Panc1 (cell line): ENCODE measurements at places on chromosomes 16 and 17. TPM values are rescaled to one million over a fixed set of nuclear protein-coding genes. Genes with fewer than 3 reads are reported as not detected.
A peak's percentile ranks its signal among the peaks of the same experiment; 100 is the strongest.

DNA sequence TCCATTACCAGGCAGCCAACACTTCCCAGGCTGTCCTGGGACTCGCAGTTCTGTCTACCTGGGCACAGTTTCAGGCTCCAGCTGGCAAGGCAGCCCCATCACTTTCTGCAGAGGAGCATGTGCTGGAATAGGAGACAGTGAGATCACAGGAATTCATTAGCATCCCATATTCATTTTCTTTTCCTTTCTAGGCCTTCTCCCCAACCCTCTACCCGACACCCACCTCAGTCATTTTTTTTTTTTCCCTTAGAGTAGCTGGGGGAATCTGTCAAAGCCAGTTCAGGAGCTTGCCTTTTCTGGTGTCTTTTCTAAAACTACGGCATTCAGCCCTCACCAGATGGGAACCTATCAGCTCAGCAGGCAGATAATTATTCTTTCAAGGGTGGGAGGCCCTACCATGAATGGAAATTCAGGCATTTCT, 42.4 kb upstream of the FBXO47 start:
- H3K36me3 ChIP-seq = no peaks in the 10 kb centered on the region
- H3K4me1 ChIP-seq = no peaks in the 10 kb centered on the region
- no peak for DNase-seq
- H3K27me3 ChIP-seq = no peaks in the 10 kb centered on the region
- no peak overlapping the region for H3K27ac ChIP-seq
- no peak overlapping the region for H3K4me3 ChIP-seq

DNA sequence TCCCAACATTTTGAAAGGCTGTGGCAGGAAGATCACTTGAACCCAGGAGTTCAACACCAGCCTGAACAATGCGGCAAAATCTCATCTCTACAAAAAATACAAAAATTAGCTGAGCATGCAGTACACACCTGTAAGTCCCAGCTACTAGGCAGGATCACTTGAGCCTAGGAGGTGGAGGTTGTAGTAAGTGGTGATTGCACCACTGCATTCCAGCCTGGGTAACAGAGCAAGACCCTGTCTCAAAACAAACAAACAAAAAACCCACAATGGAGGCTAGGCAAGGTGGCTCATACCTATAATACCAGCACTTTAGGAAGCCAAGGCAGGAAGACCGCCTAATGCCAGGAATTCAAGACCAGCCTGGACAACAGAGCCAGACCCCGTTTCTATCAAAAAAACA, 12.0 kb downstream of the APPBP2 start:
- no peaks in the 10 kb centered on the region for H3K27me3 ChIP-seq
- H3K4me1 ChIP-seq = no peaks in the 10 kb centered on the region
- no peak overlapping the region for H3K4me3 ChIP-seq
- H3K36me3 ChIP-seq = no peaks in the 10 kb centered on the region
- H3K27ac ChIP-seq = no peak overlapping the region
- no peak for DNase-seq

The TNK1 gene
- total RNA-seq = 6.2 TPM

GRCh38 chr16:68548947-68549346, 9.9 kb downstream of the ZFP90 start:
- no peak overlapping the region for H3K27ac ChIP-seq
- no peak overlapping the region for H3K4me3 ChIP-seq
- H3K36me3 ChIP-seq = no peaks in the 10 kb centered on the region

- no peak overlapping the region for H3K4me3 ChIP-seq
- H3K36me3 ChIP-seq = no peaks in the 10 kb centered on the region
- DNase-seq = no peak
- H3K4me1 ChIP-seq = no peaks in the 10 kb centered on the region
- no peaks in the 10 kb centered on the region for H3K27me3 ChIP-seq
Measured at GRCh38 chr16:26672206-26672605, 394.5 kb upstream of the C16orf82 start.

The ZSCAN10 gene
- total RNA-seq = 0.21 TPM

DNA sequence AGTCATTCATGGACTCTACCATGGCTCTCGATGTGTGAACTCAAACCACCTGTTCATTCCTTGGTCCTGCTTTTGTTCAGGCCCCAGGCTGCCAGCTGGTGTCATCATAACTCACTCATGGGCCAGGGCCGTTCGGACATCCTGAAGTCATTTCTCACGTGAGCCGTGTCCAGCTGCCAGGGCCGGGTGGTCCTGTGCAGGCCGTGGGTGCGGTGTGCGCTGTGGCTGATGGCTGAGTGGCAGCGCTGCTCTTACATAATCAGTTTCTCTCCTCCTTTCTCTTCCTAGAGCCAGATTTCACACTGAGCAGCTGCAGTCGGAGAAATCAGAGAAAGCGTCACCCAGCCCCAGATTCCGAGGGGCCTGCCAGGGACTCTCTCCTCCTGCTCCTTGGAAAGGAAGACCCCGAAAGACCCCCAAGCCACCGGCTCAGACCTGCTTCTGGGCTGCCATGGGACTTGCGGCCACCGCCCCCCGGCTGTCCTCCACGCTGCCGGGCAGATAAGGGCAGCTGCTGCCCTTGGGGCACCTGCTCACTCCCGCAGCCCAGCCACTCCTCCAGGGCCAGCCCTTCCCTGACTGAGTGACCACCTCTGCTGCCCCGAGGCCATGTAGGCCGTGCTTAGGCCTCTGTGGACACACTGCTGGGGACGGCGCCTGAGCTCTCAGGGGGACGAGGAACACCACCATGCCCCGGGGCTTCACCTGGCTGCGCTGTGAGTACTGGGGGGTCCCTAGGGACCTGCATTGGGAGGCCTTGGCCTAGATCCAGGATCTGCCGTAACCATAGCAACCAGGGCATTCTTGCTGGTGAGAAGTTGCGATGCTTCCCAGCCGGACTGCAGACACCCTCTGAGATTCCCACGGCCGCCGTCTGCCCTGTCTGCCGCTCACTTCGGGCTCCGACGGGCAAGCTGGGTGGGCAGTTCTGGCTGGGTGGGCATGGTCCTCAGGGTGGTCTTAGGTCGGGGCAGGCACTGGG, at the start of gene IL34:
IL34 (plus strand) TSS at position 300 of the 982 bp plus-strand sequence; CDS start at position 689, 389 bp downstream.
- no peaks in the 10 kb centered on the region; the same call in 1 of the 2 replicates for H3K4me1 ChIP-seq
- H3K4me3 ChIP-seq = no peak within 1 kb of the TSS
- no peaks in the 10 kb centered on the region for H3K36me3 ChIP-seq

GRCh38 chr17:8021565-8022359, 17.1 kb upstream of the ALOX15B start:
- no peak overlapping the region for H3K4me3 ChIP-seq
- H3K4me1 ChIP-seq = no peaks in the 10 kb centered on the region
- no peak for DNase-seq
- H3K27me3 ChIP-seq = no peaks in the 10 kb centered on the region

The CNTD1 gene
- total RNA-seq = 0.13 TPM

The CDH8 gene
- total RNA-seq = 0.21 TPM

GRCh38 chr16:75854152-75854551, 127.9 kb upstream of the CPHXL start:
- no peak overlapping the region for H3K27ac ChIP-seq
- no peaks in the 10 kb centered on the region for H3K27me3 ChIP-seq
- no peaks in the 10 kb centered on the region for H3K4me1 ChIP-seq
- DNase-seq = no peak
- no peak overlapping the region for H3K4me3 ChIP-seq

The CACNG5 gene
- 0.21 TPM for total RNA-seq

DNA sequence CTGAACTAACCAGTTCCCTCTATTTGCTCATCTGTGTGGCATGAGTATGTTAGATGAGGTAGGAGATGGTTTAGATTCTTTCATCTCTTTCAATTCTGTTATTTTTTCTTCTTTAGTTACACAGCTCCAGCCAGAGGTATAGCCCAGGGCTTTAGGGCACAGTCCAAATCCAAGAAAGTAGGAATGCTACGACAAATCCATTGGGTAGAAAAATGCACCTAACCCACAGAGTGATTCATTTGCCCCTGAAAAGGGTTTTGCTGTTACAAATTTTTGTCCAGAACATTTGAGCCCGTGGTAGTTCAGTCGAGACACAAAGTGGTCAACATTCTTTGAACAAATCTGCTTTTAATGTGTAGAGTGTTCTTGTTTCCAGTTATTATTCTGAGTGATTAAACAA, 250.7 kb downstream of the HS3ST3A1 start:
- H3K36me3 ChIP-seq = no peaks in the 10 kb centered on the region
- H3K27me3 ChIP-seq = no peaks in the 10 kb centered on the region
- no peak overlapping the region for H3K27ac ChIP-seq
- no peak for DNase-seq
- no peaks in the 10 kb centered on the region for H3K4me1 ChIP-seq

- DNase-seq = no peak
- H3K4me1 ChIP-seq = no peaks in the 10 kb centered on the region
- no peak overlapping the region for H3K27ac ChIP-seq
- H3K36me3 ChIP-seq = no peaks in the 10 kb centered on the region
Measured at GRCh38 chr16:65725156-65725845, 603.4 kb upstream of the CDH11 start.

The TP53TG3B gene
- total RNA-seq = 0.18 TPM

DNA sequence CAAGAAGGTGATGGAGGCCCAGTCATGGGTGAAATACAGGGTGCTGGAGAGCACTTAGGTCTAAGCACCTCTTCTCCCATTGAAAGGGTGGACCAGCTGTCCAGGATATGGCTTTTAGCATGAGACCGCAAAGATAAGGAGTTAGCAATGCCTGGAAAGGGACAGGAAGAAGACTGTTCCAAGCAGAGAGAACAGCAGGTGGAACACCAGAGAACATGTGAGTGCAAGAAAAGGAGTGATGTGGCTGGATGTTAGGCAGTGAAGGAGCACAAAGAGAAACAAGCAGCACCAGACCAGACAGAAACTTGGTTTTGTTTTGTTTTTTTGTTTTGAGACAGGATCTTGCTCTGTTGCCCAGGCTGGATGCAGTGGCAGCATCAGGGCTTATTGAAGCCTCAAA, 45.4 kb upstream of the CCL1 start:
- H3K27ac ChIP-seq = no peak overlapping the region
- H3K4me3 ChIP-seq = no peak overlapping the region
- 0 out of 2 replicates have a peak, but pooled peaks cover 4% of the 10 kb centered on the region for H3K27me3 ChIP-seq
- H3K4me1 ChIP-seq = no peaks in the 10 kb centered on the region

The P2RX1 gene
- total RNA-seq = not detected

DNA sequence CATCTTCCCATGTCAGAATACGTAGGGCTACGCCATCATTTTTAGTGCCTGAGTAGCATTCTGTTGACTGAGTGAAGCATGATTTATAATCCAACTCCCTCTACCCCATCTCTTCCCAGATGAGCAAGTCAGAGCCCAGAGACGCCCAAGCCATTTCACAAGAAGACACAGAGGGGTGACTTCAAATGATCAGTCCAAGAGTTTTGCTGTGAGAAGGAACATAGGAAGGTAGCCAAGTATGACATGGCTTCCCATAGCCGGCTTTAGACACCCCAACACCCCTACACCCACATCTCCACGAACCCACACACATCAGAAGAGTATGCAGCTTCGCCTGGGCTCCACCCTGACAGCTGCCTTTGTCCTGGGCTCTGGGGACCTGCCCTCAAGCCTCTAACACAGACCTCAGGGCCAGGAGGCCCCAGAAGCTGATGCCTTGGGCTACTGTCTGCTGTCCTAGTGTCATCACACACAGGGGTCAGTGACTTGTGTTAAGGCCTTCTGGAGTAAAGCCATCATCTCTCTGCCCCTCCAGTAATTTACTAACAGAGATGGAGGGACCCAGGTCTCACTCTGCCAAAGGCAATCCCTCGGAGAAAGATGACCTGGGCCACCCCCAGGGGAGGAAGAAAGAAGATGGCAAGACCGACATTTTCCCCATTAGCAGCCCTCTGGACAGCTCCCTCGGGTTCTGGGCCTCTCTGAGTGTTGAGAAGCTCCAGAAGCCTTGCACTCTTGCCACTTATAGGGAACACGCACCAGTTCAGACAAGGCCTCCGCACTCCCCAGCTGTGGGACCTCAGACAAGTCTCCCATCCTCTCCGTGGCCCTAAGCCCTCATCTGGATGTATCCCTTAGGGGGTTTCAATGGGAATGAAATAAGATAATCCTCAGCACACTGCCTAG, 38.7 kb upstream of the MRPS23 start:
- no peak for DNase-seq
- H3K4me3 ChIP-seq = no peak overlapping the region
- no peaks in the 10 kb centered on the region for H3K27me3 ChIP-seq

- no peak for DNase-seq
- no peaks in the 10 kb centered on the region for H3K4me1 ChIP-seq
- no peak overlapping the region for H3K4me3 ChIP-seq
- H3K36me3 ChIP-seq = peaks cover 5% of the 10 kb centered on the region; the same call in 1 of the 2 replicates
Measured at GRCh38 chr17:58493506-58493905, 5.3 kb upstream of the HSF5 start.

The ENKD1 gene
- 14.6 TPM for total RNA-seq

DNA sequence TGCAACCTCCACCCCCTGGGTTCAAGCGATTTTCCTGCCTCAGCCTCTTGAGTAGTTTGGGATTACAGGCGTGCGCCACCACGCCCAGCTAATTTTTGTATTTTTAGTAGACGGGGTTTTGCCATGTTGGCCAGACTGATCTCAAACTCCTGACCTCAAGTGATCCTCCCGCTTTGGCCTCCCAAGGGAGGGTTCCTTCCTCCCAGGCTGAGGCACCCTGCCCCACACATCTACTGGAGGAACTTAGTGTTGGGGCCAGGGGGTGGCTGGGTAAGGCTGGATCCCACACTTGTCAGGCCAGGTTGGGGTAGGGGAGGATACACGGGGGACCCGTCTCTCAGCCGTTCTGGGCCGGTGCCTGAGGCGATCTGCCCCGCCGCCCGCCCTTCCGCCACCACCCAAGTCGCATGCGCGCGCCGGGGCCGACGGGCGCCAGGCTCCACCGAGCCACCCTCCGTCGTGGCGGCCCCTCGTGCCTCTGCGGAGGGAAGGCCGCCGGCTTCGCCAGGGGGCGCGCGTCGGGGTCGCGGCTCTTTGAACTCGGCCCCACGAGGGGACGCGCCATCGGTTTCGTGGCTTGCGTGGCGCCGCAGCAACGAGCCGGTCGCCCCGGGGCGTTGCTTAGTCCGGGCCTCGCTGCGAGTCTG, 15.9 kb downstream of the GRB7 start:
- H3K4me3 ChIP-seq = peak overlapping the region; percentile 68
- H3K36me3 ChIP-seq = no peaks in the 10 kb centered on the region
- peaks cover 9% of the 10 kb centered on the region; the same call in 1 of the 2 replicates for H3K4me1 ChIP-seq
- no peaks in the 10 kb centered on the region; the same call in 1 of the 2 replicates for H3K27me3 ChIP-seq
- no peak for DNase-seq

DNA sequence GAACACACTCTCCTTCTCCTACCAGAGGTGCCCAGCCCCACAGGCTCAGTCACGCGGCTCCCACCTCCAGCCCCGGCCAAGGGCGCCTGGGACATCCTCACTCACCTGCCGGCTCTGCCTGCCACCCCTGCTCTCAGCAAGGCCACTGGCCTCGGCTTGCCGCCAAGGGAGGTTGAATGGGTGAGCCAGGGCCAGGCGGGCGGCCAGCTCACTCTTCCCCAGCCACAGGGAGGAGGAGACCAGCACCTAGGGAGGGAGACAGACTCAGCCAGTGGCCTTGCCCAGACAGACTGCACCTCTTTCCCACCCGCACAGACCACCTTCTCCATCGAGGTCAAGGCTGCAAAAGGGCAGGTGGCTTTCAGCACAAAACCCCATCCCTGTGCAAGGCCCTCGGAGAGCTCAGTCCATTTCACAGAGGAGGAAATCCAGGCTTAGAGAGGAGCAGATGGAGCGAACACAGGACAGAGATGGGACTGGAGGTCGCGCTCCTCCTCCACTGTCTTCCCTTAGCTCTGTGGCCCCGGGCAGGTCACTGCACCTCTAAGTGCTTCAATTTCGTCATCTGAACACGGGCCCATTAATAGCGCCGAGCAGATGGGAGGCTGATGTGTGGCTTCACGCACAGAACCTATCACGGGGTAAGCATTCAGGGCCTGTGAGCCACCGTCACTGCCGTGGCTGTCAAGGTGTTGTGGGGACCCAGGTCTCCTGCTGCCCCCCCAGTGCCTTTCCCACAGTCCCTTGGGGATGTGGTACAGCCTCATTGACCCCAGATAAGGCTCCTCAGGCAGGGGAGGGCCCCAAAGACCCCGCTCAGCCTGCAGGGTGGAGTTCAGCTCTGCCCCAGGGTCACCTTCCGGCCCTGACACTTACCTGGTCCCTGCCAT, 56.1 kb downstream of the RMI2 start:
- DNase-seq = no peak
- H3K27me3 ChIP-seq = no peaks in the 10 kb centered on the region
- H3K36me3 ChIP-seq = no peaks in the 10 kb centered on the region
- no peaks in the 10 kb centered on the region for H3K4me1 ChIP-seq
- no peak overlapping the region for H3K4me3 ChIP-seq
- no peak overlapping the region for H3K27ac ChIP-seq
